ENCODE measurements at places on chromosomes 13 and 19.
A peak's percentile ranks its signal among the peaks of the same experiment; 100 is the strongest.

GRCh38 chr19:5680084-5680436, 256 bp downstream of the MICOS13 start:
- no peak for DNase-seq

- peak; percentile 65 for DNase-seq
These were observed 142.0 kb downstream of the ZNF737 start for GRCh38 chr19:20423381-20424197.

- DNase-seq: no peak
These were observed 109.8 kb downstream of the KL start for GRCh38 chr13:33125821-33126570.

GRCh38 chr13:50742968-50743367, 100.5 kb downstream of the DLEU7 start:
- DNase-seq: no peak

- DNase-seq: no peak
These were observed 187.0 kb upstream of the EDNRB start for GRCh38 chr13:78105656-78106055.

GRCh38 chr19:35408284-35409171, 37.7 kb downstream of the GPR42 start:
- no peak for DNase-seq

- DNase-seq: no peak
These were observed 4.8 kb downstream of the PIAS4 start for GRCh38 chr19:4012092-4012974.

DNA sequence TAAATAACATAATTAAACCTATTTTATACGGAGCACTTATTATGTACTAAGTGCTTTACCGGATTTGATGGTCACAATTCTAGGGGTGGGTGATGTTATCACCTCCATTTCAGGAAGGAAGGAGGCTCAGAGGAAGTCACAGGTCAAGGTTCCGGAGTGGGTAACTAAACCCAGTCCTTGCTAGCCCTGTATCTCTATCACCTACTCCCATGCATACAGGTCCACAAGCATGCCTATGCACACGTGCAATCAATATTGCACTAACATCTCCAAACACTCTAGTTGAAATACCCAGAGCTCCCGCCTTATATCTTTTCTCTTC, 17.8 kb upstream of the FOSB start:
- DNase-seq: no peak

Measured in activated CD4-positive, alpha-beta memory T cell treated with anti-CD3 and anti-CD28 coated beads for 36 hours (primary cell).